ENCODE measurements at places on chromosomes 5 and 9.

DNA sequence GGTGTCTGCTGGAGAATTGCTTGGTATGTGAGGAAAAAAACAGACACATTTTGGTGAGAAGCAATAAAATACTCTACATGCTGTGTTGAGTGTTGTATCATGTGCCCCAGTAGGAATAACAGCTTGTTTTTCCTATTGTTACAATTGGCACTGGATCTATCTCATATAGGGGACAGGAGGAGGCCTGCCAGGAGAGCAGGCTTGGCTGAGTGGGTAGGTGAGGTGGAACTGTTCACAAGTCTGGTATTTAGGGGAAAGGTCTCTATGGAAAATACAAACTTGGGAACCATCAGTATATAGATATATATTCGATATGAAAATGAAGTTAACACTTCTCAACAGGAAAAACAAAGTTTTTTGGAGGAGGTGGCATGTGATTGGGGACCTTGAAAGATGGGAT is 9.5 kb upstream of the SH3TC2 start:
- no peak for DNase-seq

DNA sequence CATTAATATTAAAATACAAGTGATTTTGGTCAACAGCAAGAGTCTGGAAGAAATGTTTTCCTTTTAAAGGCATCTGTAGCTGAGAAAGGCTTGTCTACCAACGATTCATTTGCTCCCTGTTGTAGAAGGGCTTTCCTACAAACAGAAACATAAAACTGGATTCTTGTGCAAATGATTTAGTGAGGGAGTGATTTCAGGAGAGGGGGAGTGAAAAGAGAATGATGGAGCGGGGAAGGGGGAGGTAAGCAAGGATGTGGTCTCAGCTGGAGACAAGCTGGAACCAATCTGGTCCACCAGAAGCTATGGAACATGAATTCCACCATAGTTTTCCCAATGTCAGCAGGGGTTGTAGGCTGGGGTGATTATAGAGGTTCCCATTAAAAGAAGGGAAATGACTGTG is 196.3 kb downstream of the FBXO4 start:
- no peak for DNase-seq

DNA sequence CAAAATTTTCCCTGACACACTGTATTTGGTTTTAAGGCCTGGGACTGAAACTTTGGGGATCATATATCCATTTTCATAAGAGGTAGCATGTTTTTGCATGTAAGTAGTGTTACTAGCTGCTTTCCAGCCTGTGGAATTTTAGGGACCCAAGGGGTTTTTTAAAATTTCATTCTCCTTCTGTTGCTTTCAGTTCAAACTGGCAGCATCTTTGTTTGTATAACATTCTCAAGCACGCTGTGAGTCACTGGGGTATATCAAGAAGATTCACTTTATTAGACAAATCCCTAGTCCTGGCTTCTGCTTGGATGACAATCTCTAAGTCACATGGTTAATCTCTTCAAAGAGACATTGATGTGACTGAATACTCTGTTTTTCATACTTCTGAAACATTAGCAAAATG is 479.0 kb downstream of the CYLC2 start:
- no peak for DNase-seq

DNA sequence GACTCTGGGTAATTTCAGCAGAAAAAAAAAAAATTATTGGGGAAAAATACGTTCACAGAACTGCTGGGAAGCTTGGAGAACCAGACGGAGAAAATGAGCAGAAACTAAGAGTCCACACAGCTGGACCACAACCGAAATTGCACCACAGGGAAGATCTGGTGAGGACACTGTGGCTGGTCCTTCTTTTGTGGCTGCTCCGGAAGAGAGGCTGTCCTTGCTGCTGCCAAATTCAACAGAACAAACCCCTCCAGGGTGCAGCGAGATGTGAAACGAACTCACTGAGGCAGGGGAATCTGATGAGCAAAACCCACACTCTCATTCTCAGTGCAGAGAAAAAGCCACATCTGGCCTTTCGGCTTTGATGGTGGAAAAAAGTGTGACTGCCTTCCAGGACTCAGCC is 200.0 kb downstream of the ACTL7B start:
- DNase-seq = no peak

DNA sequence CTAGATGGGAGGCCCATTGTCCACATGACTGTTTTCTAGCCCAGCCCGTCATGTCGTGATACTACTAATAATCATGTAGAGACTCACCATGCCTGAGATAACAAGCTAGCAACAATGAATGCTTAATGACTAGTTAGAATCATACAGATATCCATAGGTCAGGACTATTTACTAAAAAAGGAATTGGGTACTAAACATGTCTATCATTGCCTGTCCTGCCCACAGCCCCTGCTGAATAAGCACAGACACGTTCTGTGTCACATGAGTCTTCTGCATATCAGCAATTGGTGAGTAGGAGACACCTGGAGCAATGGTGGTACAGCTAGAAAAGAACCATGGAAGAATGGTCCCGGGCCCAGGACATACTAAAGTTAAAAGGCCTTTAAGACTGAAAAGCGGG is 18.0 kb downstream of the FRRS1L start:
- DNase-seq = no peak

GRCh38 chr5:168432903-168433302 is 53.4 kb upstream of the RARS1 start:
- no peak for DNase-seq

DNA sequence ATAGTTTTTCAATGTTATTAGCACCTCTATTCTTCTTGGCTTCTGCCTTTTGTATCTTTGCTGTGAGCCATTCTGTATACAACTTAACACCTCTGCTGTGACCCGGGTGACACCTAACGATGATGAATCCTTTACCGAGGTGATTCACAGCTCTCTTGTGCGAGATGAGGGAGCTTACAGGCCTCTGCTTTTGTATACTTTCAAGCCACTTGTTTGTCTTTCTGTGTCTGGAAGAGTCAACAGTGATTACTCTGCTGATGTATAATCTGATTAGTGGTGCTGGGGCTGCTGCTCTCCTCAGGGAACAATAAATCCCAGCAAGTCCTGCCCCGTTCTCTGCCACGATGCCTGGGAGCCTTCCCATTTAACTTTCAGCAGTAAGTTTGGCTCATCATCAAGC is 442.9 kb upstream of the SGCD start:
- DNase-seq = no peak

GRCh38 chr9:134544388-134545214 is 97.0 kb upstream of the COL5A1 start:
- peak; percentile 73 for DNase-seq

- DNase-seq = no peak
Observed at GRCh38 chr9:81410201-81410600, 279.1 kb downstream of the TLE1 start.

DNA sequence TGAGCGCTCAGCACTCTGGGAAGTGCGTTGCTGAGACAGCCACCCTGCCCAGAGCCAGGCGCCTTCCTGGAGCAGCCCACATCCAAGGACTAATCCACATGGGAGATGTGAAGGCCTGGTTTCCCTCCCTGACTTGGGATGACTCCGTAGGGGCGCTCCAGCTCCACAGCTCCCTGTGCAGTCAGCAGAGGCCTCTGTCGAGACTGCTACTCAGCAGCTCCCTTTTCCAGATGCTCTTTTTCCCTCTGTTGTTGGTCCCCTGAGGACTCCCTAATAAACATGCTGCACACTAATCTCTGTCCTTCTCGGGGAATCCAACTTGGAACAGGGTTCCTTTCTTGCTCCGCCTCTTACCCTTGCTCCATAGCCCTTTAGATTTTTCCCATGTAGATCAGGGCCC is 237.3 kb downstream of the ZSWIM6 start:
- no peak for DNase-seq

GRCh38 chr5:150506571-150507473 is 1.1 kb upstream of the NDST1 start:
- DNase-seq = no peak

DNA sequence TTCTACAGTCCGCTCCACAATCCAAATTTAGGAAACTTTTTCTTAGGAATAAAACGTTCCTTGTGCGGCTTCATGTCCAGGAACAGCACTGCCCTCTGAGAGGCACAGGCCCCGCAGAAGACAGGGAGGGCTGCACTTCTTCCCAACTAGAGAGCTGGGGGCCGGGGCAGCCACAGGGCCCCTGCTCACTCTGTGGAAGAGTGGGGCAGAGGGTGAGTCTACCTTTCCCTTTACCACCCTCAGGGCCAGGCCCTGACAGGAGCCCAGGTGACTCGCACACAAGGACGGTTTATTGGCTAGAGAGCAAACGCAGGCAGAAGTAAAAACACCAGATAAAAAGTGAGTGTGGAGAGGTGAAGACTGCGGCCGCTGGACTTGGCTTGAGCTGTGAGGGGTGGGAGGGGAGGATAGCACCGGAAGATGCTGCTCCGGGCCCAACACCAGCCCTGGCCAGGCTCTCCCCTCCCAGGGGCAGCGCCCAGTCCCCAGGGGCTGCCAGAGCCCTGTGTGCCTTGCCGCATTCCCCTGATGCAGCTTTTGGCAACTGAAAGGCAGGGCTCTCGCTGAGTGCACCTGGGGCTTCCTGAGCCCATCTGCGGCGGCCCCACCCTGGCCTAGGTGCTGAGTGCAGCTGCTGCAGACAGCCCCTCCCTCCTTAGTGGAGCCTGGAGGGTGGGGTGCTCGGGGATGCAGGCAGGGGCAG is 20.2 kb downstream of the SH3GLB2 start:
- DNase-seq = no peak

- DNase-seq = no peak
Observed at GRCh38 chr9:34321451-34321850, 7.6 kb downstream of the KIF24 start.

DNA sequence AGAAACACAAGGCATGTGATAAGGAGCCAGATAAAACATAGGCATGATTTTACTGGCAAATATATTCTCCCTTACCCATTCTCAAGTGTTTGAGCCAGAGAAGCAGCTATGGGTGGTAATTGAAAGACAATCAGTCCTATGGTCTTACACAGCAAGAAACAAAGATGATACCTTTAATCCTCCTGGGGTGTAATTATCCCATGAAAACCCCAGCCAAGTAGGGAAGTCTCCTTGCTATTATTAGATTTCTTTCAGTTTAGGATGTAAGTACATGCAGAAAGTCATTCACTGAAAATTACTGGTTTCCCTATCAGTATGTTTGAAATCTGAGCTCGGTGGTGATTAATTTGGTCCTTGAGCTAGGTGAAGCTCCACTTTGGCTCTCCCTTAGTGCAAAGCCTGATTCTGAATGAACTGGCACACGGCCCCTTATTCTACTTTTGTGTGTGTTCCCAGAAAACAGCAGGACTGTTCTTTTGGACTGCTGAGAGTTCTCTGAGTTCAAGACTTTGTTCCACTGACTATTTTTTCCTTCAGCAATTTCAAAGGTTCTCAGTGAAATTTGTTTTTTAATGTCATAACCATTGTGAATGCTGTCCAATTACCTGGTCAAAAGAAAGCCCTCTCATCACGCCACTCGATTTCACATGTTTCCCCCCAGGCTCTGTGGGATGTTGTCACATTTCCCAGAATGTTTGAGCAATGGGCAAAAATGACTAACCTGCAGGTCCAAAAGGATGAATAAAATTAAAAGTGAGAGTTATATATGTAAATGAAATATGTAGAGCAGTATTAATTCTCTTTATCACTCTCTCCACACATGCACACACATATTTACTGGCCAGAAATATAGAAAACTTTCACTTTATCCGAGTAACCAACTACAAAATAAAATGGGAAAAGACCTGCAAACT is 343.0 kb downstream of the RAB3C start:
- peak; percentile 44 for DNase-seq

DNA sequence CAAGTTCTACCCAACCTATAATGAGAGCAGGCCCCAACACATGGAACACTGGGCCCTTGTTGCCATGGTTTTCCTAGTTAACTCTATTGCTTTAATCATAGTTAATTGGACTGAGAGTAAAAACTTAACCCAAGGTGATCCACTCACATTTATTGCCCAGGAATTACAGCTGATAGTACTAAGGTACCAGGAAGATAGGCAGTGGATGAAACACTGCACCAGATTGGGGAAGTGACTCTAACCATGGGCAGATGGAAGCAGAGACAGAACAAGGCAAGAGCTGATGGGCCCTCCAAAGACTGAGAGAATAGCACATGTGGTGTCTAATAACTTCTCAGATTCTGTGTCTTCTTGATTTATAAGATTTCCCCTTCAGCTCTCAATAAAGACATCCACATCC is 145.7 kb upstream of the TRIM32 start:
- no peak for DNase-seq

DNA sequence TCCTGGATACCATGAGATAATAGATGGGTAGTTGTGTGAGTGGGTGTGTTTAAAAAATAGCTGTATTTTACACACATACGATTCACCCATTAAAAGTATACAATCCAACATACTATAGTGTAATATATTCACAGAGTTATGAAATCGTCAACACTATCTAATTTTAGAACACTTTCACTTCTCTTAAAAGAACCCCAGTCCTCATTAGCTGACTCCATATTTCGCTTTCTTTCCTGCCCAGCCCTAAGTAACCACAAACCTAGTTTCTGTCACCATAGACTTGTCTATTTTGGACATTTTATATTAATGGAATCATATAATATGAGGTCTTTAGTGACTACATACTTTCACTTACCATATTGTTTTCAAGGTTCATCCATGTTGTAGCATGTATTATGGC is 63.8 kb upstream of the S1PR3 start:
- DNase-seq = no peak

- no peak for DNase-seq
Observed at GRCh38 chr9:38180656-38181055, 111.6 kb upstream of the SHB start.

GRCh38 chr5:112787896-112788295 is 50.2 kb downstream of the APC start:
- no peak for DNase-seq

GRCh38 chr5:154366353-154366752 is 79.4 kb upstream of the SAP30L start:
- DNase-seq = no peak

DNA sequence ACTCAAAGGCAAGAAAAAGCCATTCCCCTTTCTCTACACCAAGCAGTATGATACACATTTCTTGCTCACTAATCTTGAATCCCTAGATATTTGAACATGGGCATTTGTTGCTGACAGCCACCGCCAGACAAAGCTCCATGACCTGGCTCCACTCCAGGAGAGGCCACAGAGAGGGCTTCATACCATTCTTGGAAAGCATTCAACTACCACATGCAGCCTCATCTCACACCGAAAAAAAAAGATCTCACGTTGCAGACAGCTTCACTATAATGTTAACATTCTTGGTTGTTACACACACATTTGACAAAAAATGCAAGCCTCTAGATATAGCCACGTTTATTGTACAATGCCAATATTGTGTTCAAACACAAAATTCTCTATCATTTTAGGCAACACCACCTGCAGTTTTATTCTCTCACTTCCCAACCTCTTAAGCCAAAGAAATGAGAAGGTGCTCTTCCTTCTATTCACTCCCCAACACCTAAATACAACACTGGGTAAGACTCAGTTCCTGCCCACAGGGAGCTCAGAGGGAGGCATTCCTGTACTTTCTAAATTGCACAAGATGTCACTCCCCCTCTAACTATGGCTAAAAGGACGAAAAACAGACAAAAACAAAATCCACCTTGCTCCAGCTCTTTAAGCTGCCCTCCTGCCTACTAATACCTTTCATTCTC is 222.4 kb downstream of the TSSK1B start:
- DNase-seq = peak; percentile 71

Data from femur (tissue), 1 donor.